Stimulated activated CD4-positive, alpha-beta T cell treated with anti-CD3 and anti-CD28 coated beads, Interleukin-4, amount 100 ng/mL, for 4 hours (primary cell): ENCODE measurements at places on chromosomes 16 and 17.

- DNase-seq = no peak
These were observed 17.1 kb downstream of the C1QTNF1 start for GRCh38 chr17:79041041-79041570.

- no peak for DNase-seq
These were observed 187.0 kb upstream of the CDH13 start for GRCh38 chr16:82439678-82440293.

- no peak for DNase-seq
These were observed 502.8 kb upstream of the CDH11 start for GRCh38 chr16:65624666-65625065.

GRCh38 chr16:51306116-51306515 is 155.0 kb upstream of the SALL1 start:
- DNase-seq = no peak

- DNase-seq = no peak
These were observed 87.0 kb downstream of the HELZ start for GRCh38 chr17:67157732-67158639.

DNA sequence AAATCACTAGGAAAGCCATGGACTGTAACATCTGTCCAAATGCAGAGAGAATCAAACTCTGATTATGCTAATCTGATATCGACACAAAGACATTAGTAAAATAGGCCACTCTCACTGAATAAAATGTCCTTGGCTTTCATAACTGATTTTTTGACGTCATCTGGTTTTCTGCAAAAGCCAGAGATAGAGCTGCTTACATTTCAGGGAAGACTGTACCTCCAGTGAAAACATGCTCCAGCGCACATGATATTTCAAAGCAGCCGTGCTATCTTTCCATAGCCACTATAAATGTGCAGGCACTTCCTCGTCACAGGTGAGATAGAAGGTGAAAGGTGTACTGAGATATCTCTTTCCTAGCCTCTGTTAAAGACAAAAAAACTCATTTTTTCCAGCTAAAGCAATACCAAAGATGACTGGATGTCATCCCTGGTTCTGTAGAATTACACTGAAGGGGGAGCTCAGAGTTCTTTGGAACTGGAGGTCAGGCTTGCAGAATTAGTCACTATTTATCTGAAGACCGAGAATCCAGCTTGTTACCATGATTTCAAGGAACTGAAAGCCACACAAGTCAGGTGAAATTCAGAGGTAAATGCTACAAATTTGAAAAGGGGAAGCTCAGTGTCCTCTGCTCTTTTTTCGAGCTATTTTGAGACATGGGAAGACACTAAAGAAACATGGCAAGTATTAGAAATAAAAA is 249.5 kb downstream of the CA10 start:
- DNase-seq = no peak

DNA sequence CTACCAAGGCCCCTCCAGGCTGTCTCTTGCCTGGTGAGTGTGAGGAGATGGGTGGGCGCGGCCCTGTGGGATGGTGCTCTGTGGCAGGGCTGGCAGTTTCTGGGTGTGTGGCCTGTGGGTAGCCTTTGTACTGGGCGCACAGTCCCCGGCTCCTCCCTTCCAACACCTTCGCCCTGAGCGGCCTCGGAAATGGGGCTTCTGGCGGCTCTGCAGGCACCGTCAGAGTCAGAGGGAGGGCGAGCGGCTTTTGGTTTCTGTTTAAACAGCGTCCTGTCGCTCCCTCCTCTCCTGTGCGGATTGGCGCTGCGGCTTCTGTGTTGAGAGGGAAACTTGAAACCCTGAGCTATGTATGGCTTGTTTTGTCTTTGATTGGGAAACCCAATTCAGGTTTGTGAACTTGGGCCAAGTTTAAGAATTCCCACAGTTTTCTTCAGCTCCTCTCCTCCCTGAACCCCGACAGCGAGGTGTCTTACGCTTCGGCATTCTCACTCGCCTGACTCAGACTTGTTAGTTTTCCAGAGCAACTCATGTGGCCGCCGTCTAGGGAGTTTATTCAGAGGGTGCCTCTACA is 8.3 kb upstream of the ZNF750 start:
- peak; percentile 38 for DNase-seq

DNA sequence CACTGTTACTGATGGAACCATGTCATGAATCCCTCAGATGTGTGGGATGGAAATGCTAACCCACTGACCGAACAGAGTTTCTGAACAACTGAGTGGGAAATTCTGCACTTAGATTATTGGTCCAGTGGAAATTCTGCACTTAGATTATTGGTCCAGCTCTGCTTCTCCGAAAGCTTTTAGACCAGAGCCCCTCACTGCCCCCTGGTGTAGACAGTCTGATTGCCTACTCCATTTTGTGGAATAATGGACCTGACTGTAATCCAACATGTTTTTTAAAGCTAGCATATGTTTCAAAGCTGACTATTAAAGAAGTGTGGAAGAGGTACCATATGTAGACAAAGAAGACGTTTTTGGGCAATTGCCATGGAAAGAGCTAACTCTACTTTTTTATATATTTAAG is 50.3 kb upstream of the TBX2 start:
- no peak for DNase-seq

DNA sequence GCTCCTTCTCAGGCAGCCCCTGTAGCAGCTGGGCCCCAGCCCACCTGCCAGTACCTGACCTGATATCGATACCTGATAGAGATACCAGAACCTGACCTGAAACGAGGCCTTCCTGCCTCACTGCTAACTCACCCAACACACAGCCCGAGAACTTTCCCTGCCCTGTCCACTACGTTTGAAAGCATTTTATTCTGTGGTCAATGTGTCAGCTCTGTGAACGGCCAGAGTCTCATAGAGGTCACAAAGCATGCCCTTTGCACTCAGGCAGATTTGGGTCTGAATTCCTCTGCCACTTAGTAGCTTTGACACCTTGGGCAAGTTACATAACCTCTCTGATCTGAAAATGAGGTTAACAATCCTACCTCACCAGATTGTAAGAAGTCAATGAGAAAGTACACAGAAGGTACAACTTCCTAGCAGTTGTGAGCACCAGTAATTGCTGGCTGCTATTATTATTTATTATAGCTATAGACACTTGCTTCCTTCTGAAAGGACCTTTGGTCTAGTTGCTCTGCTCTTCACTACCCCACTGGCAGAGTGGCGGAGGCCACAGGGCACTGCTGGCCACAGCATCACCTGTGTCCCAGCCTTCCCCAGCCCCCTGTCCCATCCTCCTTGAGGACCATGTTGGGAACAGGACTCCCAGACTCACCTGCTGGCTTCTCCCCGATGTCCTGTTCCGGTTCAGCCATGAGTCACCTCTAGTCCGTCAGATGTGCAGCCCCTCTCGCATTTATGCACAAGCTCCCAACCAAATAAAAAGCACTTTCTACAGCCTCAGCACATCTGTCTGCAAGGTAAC is 895 bp downstream of the ANKRD40CL start:
- DNase-seq = no peak

GRCh38 chr17:43360376-43360738 is 38.4 kb upstream of the ARL4D start:
- peak; percentile 85 for DNase-seq

DNA sequence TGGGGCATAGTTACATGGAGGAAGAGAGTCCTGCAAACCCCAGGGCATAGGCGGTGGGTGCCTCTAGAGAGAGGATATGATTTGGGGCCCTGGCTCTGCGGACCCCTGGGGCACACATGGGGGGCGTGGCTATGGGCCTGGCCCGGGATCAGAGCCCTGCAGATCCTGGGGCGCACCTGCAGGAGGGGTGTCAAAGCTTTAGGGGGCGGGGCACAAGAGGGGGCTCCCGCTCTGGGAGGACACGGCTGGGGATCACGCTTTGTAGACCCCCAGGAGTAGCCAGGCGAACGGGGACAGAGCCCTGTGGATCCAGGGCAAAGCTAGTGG is 497 bp downstream of the BCL7C start:
- DNase-seq = no peak

GRCh38 chr17:68749349-68750207 is 148.4 kb upstream of the FAM20A start:
- DNase-seq = no peak

GRCh38 chr17:27755706-27756466 is 44.4 kb downstream of the NOS2 start:
- no peak for DNase-seq

GRCh38 chr16:4265676-4266075 is 7.1 kb downstream of the TFAP4 start:
- DNase-seq = no peak

GRCh38 chr16:3825103-3825502 is 55.4 kb downstream of the CREBBP start:
- DNase-seq = no peak

DNA sequence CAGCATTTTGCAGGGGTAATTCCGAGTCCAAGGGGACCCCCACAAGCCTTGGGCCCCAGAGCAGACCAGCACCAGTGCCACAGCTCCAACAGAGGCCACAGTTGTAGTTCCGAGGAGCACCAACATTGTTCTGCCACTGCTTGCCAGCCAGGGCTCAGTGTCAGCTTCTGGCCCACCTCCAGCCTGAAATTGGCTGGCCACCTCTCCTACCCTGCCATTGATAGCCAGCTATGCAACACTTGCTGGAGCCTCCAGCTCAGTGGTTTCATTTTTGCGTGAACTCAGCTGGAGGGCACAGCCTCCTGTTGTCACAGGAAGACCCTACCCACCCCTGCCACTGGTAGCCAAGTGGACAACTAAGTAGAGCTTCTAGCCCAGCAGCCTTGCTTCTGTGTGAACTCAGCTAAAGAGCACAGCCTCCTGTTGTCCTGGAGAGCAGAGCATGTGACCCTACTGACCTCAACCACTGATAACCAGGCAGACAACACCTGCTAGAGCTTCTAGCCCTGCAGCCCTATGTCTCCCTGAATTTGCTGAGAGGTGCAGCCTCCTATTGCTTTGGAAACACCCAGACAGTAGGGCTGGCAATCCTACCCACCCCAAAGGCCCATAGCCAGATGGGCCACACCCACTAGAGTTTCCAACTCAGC is 24.9 kb downstream of the HYDIN start:
- DNase-seq = no peak

DNA sequence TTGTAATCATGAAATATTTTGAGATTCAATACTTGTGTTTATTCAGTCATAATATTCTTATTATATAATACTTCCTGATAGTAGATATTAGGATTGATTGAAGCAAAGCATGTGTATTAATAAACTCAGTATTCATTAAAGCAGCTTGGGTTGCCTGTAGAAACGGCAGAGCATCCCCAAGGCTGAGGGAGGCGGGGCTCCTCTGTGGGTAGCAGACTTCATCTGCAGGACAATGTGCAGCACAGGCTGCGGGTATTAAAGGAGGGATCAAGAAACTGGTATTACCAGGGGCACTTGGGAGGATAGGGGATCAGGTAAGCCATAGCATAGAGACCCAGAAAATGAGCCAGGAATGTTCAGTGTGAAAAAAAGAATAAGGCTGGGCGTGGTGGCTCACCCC is 213.6 kb downstream of the PRKCA start:
- no peak for DNase-seq

DNA sequence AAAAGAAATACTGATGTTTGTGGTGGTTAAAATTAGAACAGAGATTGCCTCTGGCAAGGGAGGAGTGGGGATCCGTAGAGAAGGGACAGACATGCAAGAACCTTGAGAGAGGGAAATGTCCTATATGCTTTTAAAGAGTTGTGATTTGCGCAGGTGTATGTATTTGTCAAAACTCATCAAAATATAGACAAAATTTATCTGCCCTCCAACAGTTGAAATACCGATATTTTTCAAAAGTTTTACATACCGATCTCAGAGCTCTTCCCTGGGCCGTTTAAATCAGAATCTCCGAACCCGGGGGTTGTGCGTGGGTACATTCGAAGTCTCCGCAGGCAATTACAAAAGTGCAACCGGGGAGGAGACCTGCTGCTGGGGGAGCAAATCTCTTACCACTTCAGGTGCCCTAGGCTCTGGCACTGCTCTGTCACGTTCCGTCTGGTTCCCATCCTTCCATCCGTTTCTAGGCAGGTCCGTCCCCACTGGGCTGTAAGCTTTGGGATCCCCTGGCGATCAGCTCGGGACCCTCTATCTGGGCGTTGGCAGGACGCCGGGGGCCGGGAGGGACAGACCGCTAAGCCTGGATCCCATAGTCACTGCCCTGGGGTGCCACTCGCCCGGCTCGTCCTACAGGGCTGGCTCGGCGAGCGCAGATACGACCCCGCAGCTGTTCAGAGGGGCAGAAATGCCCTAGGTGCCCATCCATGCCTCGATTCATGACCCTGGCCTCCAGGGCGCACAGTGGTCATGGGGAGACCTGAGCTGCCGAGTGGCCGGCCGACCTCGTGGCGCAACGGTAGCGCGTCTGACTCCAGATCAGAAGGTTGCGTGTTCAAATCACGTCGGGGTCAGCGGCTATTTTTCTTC is 4.2 kb downstream of the BORCS6 start:
- DNase-seq = peak; percentile 96

DNA sequence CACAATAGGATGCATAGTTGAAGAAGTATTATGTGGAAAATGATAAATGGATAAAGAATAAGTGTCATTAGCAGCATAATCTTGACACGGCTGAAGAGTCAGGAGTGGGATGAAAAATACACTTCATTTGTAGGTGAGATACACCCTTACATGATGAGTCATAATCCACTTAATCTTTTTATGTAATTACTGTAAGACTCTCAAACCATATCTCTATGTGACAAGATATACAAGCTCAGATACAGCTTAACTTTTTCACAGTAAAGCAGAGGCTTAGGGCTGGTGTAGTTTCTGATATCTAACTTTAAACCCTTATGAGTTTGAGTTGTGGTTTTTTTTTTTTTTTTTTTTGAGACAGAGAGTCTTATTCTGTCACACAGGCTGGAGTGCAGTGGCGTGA is 101.2 kb downstream of the FTO start:
- DNase-seq = no peak

- no peak for DNase-seq
These were observed 155.2 kb downstream of the ABCC12 start for GRCh38 chr16:48000622-48001021.

GRCh38 chr16:47519037-47519436 is 57.9 kb downstream of the PHKB start:
- no peak for DNase-seq

GRCh38 chr16:47986031-47986430 is 169.8 kb downstream of the ABCC12 start:
- no peak for DNase-seq

- DNase-seq = no peak
These were observed 52.6 kb downstream of the CYB5B start for GRCh38 chr16:69476920-69477443.

DNA sequence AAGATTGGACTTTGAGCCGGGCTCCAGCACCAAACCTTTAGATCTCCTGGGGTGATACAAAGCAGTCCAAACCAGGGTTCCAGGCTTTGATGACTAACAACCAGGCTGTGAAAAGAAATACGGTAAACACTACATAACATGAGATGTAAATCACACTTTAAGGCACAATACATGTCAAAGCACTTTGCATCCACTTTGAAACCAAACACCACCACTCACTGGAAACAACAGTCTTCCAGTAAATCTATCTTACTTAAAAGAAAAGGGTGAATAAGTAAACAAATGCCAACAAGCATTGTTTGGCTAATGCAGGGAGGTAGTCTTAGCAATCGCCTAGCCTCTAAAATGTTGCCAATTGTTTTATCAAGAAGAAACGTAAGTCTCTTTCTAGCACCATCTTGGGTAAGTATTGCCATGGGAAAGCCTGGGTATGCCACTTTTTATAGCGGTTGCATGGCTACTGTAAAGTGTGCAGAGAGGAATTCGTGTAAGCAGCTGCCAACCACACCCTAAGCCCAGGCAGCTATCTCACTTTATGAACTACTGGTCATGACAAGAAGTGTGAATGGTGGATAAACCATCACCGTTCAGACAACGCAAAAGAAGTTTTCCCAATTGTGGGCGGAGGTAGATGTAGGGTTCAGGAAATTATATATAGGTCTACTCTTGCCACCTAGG is 267.4 kb upstream of the PSMD7 start:
- no peak for DNase-seq
